ENCODE measurements at places on chromosomes 13 and 19. TPM values are rescaled to one million over a fixed set of nuclear protein-coding genes. Genes with fewer than 3 reads are reported as not detected.

DNA sequence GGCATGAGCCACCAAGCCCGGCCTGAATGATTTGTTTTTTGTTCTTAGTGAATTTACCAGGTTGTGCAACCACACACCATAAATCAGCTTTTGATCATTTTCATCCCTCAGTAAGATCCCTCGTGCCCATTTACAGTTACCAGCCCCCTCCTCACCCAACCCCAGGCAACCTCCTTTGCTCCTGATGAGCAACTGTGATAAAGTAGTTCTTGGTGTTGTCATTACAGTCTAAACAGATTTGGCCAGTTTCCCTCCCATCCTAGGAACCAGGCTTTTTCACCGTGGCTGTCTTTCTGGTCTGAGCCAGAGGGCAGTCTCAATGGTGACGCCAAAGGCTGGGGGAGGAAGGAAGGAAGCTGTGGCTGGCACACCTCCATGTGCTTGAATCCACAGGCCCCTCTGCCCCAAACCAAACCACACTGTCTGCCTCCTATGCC is 61.2 kb upstream of the WDFY2 start:
- peak; percentile 71 for DNase-seq

GRCh38 chr19:4075373-4075772 is 8.7 kb upstream of the ZBTB7A start:
- no peak for DNase-seq

GRCh38 chr19:14103310-14103709 is 12.8 kb upstream of the SAMD1 start:
- no peak for DNase-seq

GRCh38 chr19:51772977-51773376 is 12.0 kb downstream of the FPR2 start:
- DNase-seq, result no peak

DNA sequence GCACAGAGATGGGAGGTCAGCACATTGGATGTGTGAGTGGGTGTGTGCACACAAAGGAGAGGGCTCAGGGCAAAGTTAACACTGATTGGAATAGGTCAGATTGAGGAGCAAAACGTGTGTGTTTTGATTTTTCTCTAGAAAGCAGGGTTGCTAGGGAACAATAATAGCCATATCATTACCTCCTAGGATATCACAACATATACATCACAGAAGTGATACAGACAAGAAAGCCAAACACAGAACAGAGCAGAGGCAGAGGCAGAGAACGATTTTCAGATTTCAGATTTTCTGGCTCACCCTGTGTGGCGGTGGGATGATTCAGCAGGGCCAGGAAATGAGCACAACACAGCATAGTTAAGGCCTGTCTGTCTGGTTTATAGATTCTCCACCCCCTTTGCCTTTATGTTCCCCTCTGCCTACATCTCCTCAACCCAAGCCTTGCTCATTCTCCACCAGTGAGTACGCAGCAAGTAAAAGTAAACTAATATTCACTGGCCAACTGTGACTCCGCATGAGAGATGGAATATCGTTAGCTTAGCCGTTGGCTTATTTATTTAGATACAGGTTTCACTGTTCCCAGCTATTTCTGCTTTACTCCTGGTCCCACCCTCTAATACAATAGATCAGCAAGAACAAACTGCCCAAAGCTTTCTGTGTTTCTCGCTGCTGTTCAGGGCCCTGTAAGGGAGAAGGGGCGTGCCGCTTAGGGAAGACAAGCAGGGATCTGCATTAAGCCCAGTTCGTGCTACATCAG is 182.7 kb upstream of the TSC22D1 start:
- peak; percentile 99 for DNase-seq

DNA sequence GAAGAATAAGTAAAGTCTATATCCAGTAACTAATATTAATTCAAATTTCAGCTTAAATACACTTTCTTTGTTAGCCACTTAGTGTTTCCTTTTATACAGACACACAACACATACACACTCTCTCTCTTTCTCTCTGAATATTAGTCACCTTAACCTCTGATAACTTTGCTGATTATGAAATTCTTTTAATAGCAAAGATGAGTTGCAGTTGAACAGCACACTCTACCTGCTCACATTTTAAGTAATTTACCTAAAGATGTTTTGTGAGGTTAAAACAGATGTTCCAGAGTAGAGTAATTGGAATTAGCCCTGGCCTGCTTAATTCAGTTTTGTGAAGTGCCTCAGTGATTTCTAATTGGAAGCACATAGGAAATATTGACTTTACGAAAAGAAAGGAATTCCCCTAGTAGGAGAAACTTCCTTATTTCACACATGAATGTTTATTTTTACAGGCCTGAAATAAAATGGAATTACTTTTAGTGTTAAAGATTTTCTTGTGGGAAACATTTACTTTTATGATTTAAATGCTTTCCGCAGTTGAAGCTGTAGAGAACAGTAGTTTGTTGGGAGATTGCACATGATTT is 184.3 kb downstream of the MYO16 start:
- peak; percentile 32 for DNase-seq

GRCh38 chr19:4016486-4016885 is 8.9 kb downstream of the PIAS4 start:
- DNase-seq, result no peak

DNA sequence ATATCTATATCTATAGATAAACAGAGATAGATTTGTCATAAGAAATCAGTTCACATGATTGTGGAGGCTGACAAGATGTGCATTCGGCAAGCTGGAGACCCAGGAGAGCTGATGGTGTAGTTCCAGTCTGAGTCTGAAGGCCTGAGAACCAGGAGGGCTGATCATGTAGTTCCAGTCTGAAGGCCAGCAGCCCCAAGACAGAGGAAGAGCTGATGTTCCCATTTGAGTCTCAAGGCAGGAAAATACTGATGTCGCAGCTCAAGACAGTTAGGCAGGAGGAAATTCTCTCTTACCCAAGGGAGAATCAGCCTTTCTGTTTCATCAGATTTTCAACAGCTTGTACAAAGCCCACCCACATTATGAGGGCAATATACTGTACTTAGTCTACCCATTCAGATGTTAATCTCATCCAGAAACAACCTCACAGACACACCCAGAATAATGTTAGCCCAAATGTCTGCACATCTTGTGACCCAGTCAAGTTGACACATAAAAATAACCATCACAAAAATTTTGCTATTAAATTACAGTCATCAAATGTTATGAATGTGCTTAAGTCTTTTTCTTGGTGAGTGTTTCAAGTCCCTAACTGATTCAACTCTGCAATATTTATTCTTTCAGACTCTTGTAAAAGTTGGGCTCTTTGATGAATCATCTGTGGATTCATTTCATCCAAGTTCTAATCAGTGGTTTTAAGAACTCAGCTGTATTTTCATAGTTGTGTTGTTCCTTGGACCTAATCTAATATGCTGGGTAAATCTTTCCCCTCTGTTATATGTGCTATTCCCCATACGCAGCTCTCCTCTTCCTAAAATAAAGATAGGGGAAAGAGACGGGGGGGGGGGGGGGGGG is 22.7 kb upstream of the LRCH1 start:
- DNase-seq, result peak; percentile 33

GRCh38 chr19:51060973-51061372 is 3.9 kb downstream of the KLK13 start:
- DNase-seq, result no peak

GRCh38 chr13:38376546-38376945 is 26.9 kb downstream of the UFM1 start:
- no peak for DNase-seq

GRCh38 chr13:75514080-75514995 is 23.3 kb downstream of the COMMD6 start:
- no peak for DNase-seq

DNA sequence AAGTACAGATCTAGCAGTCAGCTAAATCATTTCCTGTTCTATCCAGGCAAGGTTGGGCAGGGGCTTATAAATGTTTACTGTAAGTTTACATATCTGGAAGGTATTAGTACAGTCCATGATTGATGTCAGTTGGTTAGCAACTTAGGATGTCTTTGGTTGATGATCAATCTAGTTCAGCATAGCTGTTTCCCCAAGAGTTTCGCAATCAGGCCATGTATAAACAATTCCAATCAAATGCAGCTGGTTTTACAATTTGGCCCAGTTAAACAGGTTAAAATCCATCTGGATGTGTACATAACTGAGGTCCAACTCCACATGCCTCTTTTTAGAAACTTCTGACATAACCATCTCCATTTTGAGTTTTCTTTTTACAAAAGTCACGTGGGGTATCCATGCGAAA is 6.9 kb downstream of the ZNF221 start:
- DNase-seq, result no peak

GRCh38 chr13:24618011-24618955 is 61.9 kb upstream of the ATP12A start:
- peak; percentile 15 for DNase-seq

DNA sequence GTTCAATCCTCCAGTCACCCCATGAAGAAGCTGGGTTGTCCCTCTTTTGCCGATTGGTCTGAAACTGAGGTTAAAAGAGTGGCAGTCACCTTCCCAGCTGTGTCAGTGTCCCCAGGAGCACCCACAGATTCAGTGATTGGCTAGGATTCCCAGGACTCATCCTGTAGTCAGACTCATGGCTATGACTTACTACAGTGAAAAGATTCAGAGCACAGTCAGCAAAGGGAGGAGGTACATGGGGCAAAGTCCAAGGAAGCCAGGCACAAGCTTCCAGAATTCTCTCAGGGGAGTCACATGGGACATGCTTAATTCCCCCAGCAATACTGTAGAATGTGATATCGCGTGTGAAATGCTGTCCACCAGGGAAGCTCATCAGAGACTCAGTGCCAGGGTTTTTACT is 14.2 kb downstream of the ZNF473 start:
- DNase-seq, result peak; percentile 4

- DNase-seq, result peak; percentile 9
Observed at GRCh38 chr13:50074843-50075242, 59.6 kb downstream of the KCNRG start.

GRCh38 chr13:30019648-30020626 is 169.5 kb upstream of the UBL3 start:
- no peak for DNase-seq

GRCh38 chr19:41912899-41913537 is 15.2 kb downstream of the ERFL start:
- DNase-seq, result no peak

GRCh38 chr19:10203686-10204085 is 8.9 kb upstream of the DNMT1 start:
- DNase-seq, result no peak

DNA sequence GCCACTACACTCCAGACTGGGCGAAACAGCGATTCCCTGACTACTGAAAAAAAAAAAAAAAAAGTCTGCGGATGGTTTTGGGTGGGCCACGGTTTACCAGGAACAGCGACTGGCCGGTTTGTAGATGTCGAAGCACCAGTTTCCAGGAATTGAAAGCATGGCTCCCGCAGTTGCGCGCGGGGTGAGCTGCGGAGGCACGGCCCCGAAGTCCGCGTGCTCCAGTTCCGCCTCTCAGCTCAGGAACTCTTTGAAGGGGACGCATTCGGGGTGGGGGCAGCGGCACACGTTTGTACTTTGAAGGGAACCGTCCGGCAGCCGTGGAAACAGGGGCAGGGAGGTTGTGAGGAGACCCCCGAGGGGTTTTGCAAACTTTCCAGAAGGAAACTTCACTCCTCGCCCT is 27.1 kb upstream of the PABPC3 start:
- no peak for DNase-seq

DNA sequence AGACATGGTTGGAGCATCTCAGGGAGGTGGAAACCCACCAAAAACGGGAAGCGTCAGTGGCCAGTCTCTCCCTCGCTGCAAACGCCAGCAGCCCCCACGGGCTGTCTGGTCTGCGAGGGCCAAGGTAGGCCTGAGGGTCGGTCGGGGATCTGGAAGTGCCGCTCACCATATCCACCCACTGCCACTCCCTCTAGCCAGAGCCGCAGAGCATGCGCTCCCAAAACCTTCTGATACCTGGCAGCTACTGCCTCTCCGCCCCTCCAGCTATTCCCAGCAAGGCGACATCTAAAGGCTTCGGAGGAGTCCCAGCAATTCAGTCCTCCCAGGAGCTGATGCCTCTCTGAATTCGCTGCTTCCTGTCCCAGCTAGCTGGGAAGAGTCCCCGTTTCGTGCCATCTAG is 4.4 kb upstream of the FKRP start:
- no peak for DNase-seq

- DNase-seq, result peak; percentile 80
Observed at GRCh38 chr19:58154679-58155648, 4.4 kb upstream of the ZNF329 start.

GRCh38 chr13:113802090-113802531 is 43.1 kb downstream of the TMEM255B start:
- DNase-seq, result no peak

DNA sequence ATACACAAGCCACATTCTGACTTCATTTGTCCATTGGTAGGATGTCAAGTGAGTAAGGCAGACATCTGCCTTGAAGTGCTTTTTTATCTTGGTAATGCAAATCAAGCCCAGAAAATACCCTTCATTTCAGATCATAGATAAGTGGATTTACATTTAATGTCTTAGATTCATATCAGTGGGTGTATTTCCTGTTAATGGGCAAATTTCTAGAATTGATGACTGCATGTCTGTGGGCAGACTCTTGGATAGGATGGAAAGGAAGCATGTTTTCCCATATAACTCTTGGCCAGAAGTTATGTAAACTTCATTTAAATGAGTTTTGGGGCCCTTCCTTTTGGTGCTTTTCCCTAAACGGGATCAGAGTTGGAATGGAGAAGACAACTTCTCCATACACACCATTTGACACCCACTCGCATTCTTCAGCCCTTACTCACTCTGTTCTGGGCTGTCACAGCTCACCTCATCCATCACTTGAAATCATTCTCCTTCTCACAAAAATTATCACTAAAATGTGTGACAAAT is 154.6 kb downstream of the FLT1 start:
- DNase-seq, result no peak

The SLC7A9 gene
- total RNA-seq, result 0.26 TPM

The TNFSF9 gene
- 4.6 TPM for total RNA-seq

The ZNF135 gene
- total RNA-seq, result 1.6 TPM

The KCNC3 gene
- total RNA-seq, result 0.13 TPM

The DENND1C gene
- under 0.01 TPM for total RNA-seq

The KRTDAP gene
- not detected for total RNA-seq

The ZNF154 gene
- 1.2 TPM for total RNA-seq

The GFY gene
- not detected for total RNA-seq

Data from bronchial epithelial cell (primary cell).